ENCODE measurements at places on chromosomes 7 and 10.

DNA sequence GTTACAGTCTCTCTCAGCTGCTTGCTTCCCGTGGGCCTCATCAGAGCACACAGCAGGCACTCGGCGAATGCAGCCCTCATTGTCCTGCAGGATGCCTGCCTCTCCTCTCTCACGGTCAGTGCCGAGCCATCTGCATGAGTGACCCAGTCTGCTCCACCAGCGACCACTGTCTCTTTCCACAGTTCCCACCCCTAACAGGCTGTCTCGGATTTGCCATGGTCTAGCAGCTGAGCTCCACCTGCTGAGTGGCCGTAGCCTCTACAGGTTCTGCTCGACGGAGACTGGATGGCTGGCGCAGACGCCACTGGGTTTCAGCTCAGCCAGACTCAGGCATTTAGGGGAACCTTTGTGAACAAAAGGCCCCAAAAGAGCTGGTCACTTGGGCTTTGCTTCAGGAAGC lies 209.4 kb upstream of the FOXK1 start:
- DNase-seq = no peak

DNA sequence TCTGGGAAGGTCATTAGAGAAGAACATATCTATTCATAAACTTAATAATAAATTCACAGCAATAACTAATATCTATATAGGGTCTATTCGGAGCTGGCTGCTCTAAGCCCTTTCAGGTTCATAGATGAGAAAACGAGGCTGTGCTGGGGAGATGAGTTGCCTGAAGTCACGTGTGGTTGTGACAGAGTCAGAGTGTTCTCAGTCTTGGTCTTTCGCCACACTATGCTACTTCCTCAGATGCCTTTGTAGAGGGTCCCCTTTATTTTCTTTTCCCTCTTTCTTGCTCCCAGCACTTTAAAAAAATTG lies 43.7 kb upstream of the FAM180A start:
- DNase-seq = no peak

- DNase-seq = peak; percentile 8
Measured at GRCh38 chr7:37031571-37032257, 307.4 kb upstream of the AOAH start.

DNA sequence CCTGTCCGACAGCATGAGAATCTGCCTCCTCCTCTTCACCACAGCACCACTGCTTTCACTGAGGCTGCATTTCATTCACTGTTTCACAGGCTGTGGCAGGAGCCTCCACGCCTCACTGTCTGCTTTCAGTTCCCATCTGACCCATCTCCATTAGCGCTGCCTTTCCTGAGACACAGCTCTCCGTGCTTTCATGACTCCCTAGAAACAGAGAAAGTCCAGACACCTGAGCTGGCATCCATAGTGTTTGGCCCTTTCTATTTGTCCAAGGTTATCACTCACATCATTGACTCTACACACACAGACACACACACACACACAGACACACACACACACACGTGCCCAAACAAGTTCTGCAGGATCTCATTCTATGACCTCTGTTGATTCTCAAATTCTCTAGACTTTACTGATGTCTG lies 5.2 kb downstream of the LGI1 start:
- no peak for DNase-seq

DNA sequence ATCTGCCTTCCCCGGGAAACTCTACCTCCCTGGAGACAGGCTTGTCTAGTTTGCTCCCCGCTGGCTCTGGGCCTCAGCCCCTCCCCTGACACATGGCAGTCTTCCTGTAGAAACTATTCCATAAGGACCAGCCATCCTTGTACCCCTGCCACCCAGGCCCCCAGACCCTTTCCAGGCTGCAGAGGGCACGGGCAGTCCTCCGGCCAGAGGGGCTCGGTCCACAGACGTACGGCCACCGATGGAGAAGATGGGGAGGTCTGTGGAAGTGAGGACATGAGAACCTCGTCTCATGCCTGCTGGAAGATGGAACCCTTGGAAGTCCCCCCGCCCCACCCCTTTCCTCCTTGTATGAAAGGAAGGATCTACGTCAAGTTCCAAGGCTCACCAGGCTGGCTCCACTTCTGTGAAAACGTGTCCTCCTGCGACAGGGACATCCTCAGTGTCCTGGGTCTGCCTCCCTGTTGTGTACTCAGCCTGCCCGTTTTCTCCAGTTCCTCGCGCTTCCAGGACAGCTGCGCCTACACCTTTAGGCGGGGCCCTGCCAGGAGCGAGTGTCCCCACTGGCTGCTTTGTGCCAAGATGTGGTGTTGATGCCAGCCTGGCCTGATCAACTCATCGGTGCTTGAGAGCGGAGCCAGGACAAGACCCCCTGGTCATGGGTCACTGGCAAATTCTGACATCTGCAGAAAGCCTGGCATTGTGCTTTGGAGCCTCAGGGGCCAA lies 414.9 kb downstream of the GLRX3 start:
- no peak for DNase-seq

- DNase-seq = no peak
Measured at GRCh38 chr7:2498708-2499107, 20.9 kb upstream of the LFNG start.

DNA sequence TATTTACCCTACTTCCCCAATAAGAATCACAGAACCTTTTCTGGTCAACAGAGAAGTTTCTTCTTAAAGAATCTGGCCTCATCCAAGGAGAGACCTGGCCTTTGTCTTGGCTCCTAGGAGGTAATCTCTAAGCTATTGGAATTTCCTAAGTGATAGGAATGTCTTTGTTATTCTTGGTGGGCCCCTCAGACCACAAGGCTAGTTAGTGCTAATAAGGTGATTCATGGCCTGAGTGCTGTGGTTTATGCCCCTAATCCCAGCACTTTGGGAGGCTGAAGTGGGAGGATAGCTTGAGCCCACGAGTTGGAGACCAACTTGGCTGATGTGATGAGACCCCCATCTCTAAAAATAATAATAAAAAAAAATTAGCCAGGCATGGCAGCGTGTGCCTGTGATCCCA lies 60.0 kb upstream of the CYP2C18 start:
- DNase-seq = no peak

GRCh38 chr10:131048606-131049005 lies 262.9 kb downstream of the TCERG1L start:
- DNase-seq = no peak

DNA sequence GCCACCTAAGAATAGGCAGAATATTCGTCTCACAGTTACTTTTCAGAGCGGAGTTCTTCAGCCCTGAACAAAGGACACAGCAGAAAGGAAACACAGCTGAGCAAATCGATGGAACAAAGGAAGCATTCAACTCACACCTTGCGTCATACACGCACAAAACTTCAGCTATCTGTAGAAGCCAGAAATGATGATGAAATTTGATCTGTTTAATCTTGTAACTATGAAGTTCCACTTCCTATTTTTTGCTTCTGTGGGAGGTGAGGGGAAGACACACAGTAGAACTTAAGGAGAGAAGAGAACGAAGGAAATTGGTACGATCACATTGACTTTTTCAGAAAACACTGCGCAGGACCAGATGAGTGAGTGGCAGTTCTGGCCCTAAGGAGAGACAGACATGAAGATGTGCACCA lies 26.2 kb downstream of the FAM171A1 start:
- no peak for DNase-seq

- no peak for DNase-seq
Measured at GRCh38 chr7:68440866-68441265, 1157.4 kb upstream of the AUTS2 start.

GRCh38 chr7:127770885-127771284 lies 118.9 kb downstream of the SND1 start:
- DNase-seq = no peak
